Effector memory CD8-positive, alpha-beta T cell (primary cell): ENCODE measurements at places on chromosomes 1 and 21.

GRCh38 chr1:238107322-238107721, 216.6 kb upstream of the ZP4 start:
- no peak overlapping the region for H3K27ac ChIP-seq
- no peaks in the 10 kb centered on the region for H3K4me1 ChIP-seq
- no peaks in the 10 kb centered on the region for H3K36me3 ChIP-seq
- no peaks in the 10 kb centered on the region for H3K27me3 ChIP-seq
- H3K4me3 ChIP-seq, result no peak overlapping the region

GRCh38 chr1:40029608-40030007, 10.9 kb upstream of the CAP1 start:
- peaks cover 10% of the 10 kb centered on the region for H3K4me1 ChIP-seq
- H3K27me3 ChIP-seq, result no peaks in the 10 kb centered on the region
- DNase-seq, result no peak
- no peak overlapping the region for H3K4me3 ChIP-seq

DNA sequence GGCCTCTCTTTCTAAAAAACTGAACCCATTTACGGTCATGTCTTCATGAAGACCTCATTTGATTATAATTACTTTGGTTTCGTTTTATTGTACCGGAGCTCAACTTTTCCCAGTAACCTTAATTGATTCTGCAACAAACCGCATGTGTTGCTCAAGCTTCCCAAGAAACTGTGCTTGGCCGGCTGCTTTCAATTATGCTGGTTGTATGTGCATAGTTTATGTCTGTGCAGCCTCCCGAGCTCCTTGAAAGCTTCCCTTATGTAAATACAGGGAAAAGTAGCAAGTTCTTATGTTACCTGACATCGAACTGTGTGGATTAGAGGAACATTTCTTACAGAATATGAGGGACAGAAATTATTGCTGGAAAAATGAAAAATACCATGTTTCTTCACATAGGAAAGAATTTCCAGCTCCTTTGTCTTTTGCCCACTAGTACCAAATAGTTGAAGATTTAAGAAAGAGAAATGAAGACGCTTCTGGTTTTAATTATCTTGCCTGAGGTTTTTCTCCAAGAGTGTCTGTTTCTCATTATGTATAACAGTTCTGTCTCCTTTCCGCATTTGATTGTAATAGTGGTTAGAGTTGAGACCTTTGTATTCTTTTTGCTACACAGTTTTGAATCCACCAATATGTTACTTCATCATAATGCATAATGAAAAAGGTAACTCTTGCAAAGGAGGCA, 2.1 kb downstream of the VCAM1 start:
- DNase-seq, result no peak
- peak overlapping the region; percentile 30 for H3K4me3 ChIP-seq
- H3K36me3 ChIP-seq, result no peaks in the 10 kb centered on the region
- no peak overlapping the region for H3K27ac ChIP-seq
- peaks cover 29% of the 10 kb centered on the region for H3K27me3 ChIP-seq

DNA sequence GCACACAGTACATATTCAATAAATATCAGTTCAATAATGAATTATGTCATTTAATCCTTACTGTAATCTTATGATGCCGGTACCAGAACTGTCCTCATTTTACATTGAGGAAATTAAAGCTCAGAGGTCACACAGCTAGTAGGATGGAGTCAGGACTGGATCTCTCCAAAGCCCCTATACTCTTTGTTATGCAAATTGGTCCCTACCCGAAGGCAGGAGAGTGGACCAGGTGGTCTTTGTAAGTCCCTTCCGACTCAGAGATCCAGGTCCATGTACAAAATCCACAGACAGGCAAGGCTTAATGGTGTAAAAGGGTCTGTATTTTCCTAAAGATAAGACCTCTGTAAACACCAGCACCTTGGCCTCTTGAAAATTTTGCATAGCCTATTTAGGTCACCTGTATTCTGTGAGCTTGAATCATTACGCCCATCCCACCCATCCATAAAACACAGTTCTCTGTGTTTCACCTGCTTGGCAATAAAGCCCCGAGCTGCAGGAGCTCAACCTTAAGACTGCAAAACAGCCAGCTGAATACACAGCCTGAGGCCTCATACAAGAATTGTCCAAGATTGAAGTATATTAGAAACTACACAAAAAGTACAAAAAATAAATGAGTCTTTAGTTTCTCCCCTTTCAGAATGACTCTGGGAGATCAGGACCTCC, 41.7 kb downstream of the PLXNA2 start:
- H3K27me3 ChIP-seq, result no peaks in the 10 kb centered on the region
- H3K27ac ChIP-seq, result no peak overlapping the region
- H3K36me3 ChIP-seq, result peaks cover 7% of the 10 kb centered on the region
- DNase-seq, result no peak

DNA sequence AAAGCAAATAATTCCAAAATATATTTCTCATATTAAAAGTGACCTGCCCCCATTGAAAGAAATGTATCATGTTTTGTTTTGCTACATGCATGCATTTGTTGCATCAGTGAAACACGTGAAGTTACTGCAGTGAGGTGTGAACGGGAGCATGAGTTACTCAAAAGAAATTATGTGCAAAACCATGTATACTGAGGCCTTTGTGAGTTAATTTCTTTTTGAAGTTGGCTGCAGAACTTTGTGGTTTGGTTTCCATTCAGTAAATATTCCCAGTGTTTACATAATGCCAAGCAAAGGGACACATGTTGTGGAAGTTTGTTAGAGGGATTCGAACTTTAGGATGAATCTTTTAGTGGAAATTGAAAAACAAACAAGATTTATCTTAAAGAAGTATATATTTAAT, 619.4 kb upstream of the ADAMTS5 start:
- H3K4me1 ChIP-seq, result no peaks in the 10 kb centered on the region
- H3K36me3 ChIP-seq, result no peaks in the 10 kb centered on the region
- no peak overlapping the region for H3K4me3 ChIP-seq
- H3K27me3 ChIP-seq, result no peaks in the 10 kb centered on the region
- DNase-seq, result no peak

DNA sequence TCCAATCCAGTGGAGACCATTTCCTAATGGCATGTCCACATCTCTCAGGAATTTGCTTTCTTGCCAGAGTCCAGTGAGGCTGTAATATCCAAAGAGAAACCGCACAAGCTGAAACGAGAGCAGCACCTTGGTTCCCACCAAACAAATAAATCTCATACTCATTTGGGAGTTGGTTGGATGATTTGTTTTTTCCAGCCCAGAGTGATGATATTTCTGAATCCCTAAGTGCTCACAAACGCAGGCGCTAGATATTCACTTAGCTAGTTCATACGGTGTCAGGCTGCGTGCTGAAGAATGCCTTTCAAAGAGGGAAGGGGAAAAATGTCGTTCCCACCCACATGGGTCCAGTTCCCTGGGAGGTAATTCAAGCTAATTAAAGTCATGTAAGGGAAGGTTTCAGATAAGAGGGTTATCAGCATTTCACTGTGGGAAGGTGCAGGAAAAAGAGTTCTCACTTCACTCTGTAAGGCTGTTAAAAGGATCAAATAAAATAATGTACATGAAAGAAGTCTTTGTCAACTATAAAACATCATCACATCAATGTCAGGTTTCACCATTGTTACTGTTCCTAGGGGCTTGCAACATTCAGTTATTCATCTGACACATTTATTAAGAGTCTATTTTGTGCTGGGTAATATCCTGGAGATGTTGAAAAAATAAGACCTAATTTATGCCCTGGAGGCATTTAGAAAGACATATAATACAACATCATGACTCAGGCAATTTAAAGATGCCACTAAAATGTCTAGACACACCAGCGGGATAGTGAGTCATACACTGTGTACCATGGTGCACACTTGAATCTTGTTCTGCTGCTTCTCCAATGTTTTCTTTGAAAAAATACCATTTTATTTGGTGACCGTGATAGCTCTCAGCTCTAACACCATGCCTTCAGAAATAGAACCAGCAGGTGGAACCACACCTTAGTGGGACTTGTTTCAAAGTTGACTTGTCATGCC, 19.3 kb downstream of the DPT start:
- no peaks in the 10 kb centered on the region for H3K36me3 ChIP-seq
- H3K4me3 ChIP-seq, result no peak overlapping the region
- H3K4me1 ChIP-seq, result no peaks in the 10 kb centered on the region

DNA sequence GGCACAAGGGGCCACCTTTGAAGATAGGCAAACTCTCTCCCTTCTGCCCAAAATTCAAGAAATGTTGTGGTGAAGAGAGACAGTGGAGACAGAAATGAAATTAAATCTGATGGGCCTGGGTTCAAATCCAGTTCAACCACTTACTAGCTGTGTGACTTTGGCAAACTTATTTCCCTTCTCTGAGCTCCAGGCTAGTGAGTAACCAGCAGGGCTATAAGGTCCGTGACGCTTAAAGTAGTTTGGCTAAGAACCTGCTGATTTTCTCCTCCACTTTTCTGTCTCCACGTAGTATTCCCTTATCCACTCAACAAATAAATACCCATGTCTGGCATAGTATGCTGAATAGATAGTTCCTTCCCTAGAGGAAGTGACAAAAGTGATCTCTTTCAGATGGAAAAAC, 1.9 kb downstream of the SLC2A1 start:
- peaks cover 40% of the 10 kb centered on the region for H3K36me3 ChIP-seq
- H3K27me3 ChIP-seq, result no peaks in the 10 kb centered on the region
- peak overlapping the region; percentile 90 for H3K4me3 ChIP-seq
- H3K27ac ChIP-seq, result peak overlapping the region; percentile 89
- no peak for DNase-seq

DNA sequence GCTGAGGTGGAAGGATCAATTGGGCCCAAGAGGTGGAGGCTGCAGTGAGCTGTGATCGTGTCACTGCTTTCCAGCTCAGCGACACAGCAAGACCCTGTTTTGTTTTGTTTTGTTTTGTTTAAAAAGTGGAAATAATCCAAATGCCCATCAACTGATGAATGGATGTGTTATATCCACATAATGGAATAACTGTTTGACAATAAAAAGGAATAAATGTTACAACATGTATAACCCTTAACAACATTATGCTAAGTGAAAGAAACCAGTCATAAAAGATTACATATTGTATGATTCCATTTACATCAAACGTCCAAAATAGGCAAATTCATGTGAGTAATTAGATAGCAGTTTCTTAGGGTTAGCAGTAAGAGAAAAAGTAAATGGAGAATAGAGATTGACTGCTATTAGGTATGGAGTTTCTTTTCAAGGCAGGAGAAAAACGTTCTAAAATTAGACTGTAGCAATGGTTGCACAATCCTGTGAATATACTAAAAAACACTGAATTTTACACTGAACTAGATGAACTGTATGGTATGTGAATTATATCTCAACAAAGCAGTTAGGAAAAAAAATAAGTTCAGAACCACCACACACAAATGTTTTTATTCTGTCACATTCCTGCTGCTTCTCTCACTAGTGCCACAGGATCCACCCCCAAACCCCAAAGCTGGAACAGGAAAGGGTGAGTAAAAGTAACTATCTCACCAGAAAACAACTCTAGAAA, 15.7 kb downstream of the FOXJ3 start:
- H3K36me3 ChIP-seq, result no peaks in the 10 kb centered on the region
- H3K27ac ChIP-seq, result peak overlapping the region; percentile 88
- H3K4me1 ChIP-seq, result peaks cover 61% of the 10 kb centered on the region
- peak overlapping the region; percentile 72 for H3K4me3 ChIP-seq

DNA sequence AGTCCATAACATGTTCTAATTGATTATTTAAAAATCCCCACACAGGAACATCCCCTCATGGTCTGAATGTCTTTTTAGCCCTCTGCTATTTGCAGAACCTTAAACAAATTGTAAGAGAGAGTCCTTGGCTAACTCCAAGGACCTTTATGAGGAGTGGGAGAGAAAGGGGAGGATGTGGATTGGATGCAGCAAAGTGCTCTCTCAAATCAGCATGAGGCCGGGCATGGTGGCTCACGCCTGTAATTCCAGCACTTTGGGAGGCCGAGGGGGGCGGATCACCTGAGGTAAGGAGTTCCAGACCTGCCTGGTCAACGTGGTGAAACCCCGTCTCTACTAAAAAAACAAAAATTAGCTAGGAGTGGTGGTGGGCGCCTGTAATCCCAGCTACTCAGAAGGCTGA, 154.8 kb downstream of the TGFB2 start:
- no peaks in the 10 kb centered on the region for H3K4me1 ChIP-seq
- peaks cover 10% of the 10 kb centered on the region for H3K27me3 ChIP-seq
- H3K27ac ChIP-seq, result no peak overlapping the region

- H3K4me1 ChIP-seq, result peaks cover 29% of the 10 kb centered on the region
- no peaks in the 10 kb centered on the region for H3K27me3 ChIP-seq
- no peak overlapping the region for H3K27ac ChIP-seq
- DNase-seq, result no peak
Measured at GRCh38 chr1:212161231-212161781, 123.9 kb upstream of the PPP2R5A start.

GRCh38 chr1:32920833-32921232, 19.6 kb upstream of the TMEM54 start:
- no peak overlapping the region for H3K27ac ChIP-seq
- H3K4me1 ChIP-seq, result peaks cover 20% of the 10 kb centered on the region
- DNase-seq, result no peak
- H3K4me3 ChIP-seq, result no peak overlapping the region
- H3K27me3 ChIP-seq, result peaks cover 83% of the 10 kb centered on the region

- no peaks in the 10 kb centered on the region for H3K4me1 ChIP-seq
- no peaks in the 10 kb centered on the region for H3K36me3 ChIP-seq
- H3K27ac ChIP-seq, result no peak overlapping the region
- no peak for DNase-seq
Measured at GRCh38 chr1:62362061-62362917, 43.1 kb upstream of the KANK4 start.
